ENCODE measurements at places on chromosomes 3 and 15.

GRCh38 chr3:37149257-37149656 is 25.1 kb downstream of the LRRFIP2 start:
- H3K27me3 ChIP-seq, result no peaks in the 10 kb centered on the region
- no peak for DNase-seq
- H3K4me1 ChIP-seq, result peaks cover 33% of the 10 kb centered on the region
- peaks cover 45% of the 10 kb centered on the region for H3K36me3 ChIP-seq

DNA sequence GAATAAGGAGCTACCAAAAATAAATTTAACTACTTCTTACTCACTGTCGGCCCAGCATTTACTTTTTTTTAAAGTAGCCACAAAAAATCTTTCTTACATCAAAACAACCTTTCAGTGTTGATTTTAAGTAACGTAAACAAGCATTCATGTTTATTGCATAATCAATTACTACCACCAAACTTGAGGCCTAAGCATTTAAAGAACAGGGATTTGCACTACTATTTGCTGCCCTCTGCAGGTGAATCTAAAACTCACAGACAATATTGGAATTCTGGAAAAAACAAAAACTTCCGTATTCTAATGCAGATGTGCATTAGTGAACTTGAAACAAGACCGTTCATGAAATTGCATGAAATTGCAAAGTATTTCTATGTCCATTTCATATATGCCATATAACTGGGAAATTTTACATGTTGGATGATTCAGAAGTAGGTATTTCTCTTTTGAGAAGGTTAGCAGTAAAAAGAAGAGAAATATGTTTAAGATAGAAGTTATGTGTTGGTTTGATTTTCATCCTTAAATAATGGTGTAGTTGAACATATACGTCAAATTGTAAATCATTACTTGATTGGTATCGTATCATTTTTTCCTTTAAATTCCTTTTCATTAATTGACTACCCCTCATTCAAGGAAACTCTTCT is 55.6 kb downstream of the CGGBP1 start:
- no peaks in the 10 kb centered on the region for H3K36me3 ChIP-seq
- no peak overlapping the region for H3K4me3 ChIP-seq
- peaks cover 10% of the 10 kb centered on the region for H3K4me1 ChIP-seq
- no peak for DNase-seq

GRCh38 chr15:64856429-64857145 is 14.9 kb downstream of the PLEKHO2 start:
- H3K4me3 ChIP-seq, result peak overlapping the region; percentile 28
- DNase-seq, result no peak
- no peaks in the 10 kb centered on the region for H3K27me3 ChIP-seq
- H3K27ac ChIP-seq, result peak overlapping the region; percentile 61

DNA sequence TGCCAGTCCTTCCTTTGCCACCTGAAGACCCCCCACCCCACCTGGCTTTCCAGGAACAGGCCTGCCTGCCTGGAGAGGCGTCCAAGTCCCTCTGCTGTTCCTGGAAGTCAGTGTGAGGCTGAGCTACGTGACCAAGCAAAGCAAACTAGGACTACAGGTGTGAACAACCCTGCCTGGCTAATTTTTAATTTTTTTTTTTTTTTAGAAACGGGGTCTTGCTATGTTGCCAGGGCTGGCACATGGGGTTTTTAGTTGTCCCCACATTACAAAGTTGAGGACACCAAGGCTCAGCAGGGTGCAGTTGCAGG is 17.4 kb downstream of the HEMK1 start:
- H3K27ac ChIP-seq, result no peak overlapping the region
- H3K4me1 ChIP-seq, result peaks cover 31% of the 10 kb centered on the region
- no peak for DNase-seq
- H3K4me3 ChIP-seq, result no peak overlapping the region
- H3K36me3 ChIP-seq, result peaks cover 11% of the 10 kb centered on the region

DNA sequence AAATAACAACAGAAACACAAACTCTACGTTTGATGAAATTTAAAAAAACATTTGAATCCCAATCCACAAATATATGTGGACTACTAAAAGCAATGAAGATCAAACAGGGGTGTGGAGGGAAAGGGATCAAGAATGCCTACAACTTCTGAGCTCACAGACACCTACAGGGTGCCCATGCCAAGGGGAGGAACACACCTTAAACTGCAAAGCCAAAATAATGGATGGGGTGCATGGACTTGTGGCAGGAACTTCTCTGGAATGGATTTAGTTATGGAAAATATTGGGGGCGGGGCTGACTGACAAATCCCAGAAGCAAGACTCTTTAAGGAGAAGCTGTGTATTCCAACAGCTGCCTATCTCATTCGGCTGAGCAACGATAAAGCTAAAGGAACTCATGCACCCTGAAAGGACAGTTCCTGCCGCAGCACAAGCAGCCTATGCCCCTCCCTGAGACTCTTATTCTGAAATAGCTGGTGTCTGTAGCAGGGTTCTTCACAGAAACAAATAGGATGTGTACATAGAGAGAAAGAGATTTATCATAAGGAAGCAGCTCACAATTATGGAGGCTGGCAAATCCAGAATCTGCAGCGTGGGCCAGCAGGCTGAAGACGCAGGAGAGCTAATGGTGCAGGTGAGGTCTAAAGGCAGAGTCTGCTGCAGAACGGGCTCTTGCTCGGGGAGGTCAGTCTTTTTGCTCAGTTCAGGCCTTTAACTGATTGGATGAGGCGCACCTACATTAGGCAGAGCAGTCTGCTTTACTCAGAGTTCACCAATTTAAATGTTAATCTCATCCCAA is 24.5 kb upstream of the PLA2G4D start:
- H3K36me3 ChIP-seq, result no peaks in the 10 kb centered on the region
- no peaks in the 10 kb centered on the region for H3K4me1 ChIP-seq
- no peak for DNase-seq
- H3K27me3 ChIP-seq, result peaks cover 4% of the 10 kb centered on the region

- no peaks in the 10 kb centered on the region for H3K36me3 ChIP-seq
- no peak overlapping the region for H3K27ac ChIP-seq
- H3K4me1 ChIP-seq, result no peaks in the 10 kb centered on the region
- no peaks in the 10 kb centered on the region for H3K27me3 ChIP-seq
- H3K4me3 ChIP-seq, result no peak overlapping the region
These were observed 889.8 kb downstream of the MCTP2 start for GRCh38 chr15:95121191-95121590.

DNA sequence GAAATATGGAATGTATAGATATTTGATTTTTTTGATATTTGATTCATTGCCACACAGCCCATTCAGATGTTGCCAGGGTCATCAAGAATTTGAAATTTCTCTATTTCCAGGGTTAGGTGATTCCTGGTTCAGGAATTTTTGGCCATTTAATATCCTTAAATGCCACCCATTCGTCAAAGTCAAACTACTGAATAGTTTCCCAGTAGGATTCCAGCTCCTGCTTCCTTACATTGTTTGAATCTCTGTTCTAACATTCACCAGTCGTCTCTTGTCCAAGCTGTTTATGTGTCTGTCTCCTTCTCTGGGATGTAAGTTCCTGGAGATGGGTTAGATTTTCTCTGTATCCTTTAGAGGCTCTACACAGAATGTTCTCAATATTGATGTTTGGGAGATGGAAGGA is 124.9 kb upstream of the TLE3 start:
- no peaks in the 10 kb centered on the region for H3K27me3 ChIP-seq
- no peak overlapping the region for H3K27ac ChIP-seq
- H3K4me3 ChIP-seq, result no peak overlapping the region
- no peak for DNase-seq

DNA sequence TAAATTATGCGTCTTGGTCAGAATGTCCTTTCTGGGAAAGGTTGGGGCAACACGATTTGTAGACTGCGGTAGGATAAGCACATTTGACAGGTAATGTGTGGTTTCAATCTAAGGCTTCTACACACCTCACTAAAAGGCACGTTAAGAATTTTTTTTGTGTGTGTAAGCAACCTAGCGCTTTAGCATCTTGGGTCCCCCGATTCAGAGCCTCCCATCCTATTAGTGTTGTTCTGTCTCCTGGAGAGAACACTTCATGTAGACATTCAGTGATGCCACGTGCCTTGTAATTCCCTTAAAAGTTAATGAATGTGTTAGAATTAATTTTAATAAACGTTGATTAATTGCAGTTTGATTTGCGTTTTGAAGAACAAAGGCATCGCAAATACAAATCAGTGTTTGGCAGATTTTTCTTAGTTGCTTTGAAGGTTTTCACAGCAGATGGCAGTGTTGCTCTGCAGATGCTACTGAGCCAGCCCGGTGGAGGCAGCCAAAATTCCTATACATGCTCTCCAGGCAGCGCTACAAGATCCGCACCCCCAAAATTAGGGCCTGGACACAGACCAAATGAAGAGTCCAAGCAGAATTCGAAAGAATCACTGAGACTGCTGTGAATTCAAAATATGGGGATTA is 63.5 kb downstream of the OTOL1 start:
- no peak overlapping the region for H3K4me3 ChIP-seq
- H3K4me1 ChIP-seq, result no peaks in the 10 kb centered on the region
- DNase-seq, result no peak

GRCh38 chr3:182947888-182948287 is 32.5 kb downstream of the DCUN1D1 start:
- H3K27me3 ChIP-seq, result no peaks in the 10 kb centered on the region
- no peak overlapping the region for H3K4me3 ChIP-seq
- no peak overlapping the region for H3K27ac ChIP-seq
- H3K4me1 ChIP-seq, result peaks cover 4% of the 10 kb centered on the region

- no peak for DNase-seq
- H3K4me3 ChIP-seq, result no peak overlapping the region
- no peaks in the 10 kb centered on the region for H3K36me3 ChIP-seq
These were observed 62.7 kb upstream of the BLM start for GRCh38 chr15:90654233-90655136.

DNA sequence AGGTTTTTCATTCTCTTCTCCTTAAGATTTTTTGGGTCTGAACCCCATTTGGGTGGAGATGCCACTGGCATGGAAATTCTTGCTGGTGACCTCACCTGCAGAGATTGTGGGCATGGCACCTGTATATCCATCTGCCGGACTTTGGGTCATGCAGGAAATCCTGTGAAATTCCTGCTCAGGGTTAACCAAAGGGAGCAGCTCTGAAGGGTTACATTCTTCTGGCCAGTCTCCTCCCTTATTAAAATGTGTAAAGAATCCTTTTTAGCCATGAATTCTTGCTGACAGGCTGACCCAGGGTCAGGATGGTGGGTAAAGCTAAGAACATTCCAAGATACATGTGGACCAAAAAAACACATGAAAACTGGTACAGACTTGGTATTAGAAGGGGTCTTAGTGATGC is 27.4 kb downstream of the ARHGEF26 start:
- DNase-seq, result no peak
- no peaks in the 10 kb centered on the region for H3K36me3 ChIP-seq
- H3K4me1 ChIP-seq, result no peaks in the 10 kb centered on the region
- H3K27me3 ChIP-seq, result no peaks in the 10 kb centered on the region

- DNase-seq, result no peak
- no peak overlapping the region for H3K4me3 ChIP-seq
- H3K36me3 ChIP-seq, result no peaks in the 10 kb centered on the region
- no peaks in the 10 kb centered on the region for H3K27me3 ChIP-seq
These were observed 440.9 kb downstream of the RBMS3 start for GRCh38 chr3:29721789-29722188.

DNA sequence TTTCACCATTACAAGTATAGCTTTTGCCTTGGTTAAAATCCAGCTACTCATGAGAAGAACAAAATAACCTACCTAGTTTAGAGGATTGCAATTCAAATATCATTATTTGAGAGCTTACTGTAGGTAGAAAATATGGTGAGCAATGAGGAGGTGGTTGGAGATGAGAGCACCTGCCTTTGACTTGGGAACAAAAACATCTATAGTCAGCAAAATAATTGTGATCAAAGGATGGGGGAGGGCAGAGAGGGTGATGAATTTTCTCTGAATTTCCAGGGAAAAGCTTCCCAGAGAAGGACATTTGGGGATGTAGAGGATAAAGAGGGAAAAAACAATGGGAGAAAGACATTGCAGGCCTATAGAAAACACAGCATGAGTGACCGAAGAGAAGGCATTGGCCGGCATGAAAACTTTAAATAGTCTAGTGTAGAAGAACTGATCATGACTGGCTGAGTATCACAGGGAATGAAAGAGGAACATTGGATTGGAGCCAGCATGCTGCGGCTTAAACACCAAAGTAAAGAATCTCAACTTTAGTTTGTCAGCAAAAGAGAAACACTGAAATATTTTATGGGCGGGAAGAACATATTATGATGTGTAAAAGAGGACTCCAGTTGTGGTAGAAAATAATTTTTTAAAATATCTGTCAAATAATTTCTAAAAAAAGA is 581.3 kb downstream of the UNC13C start:
- H3K36me3 ChIP-seq, result no peaks in the 10 kb centered on the region
- no peaks in the 10 kb centered on the region for H3K27me3 ChIP-seq
- H3K27ac ChIP-seq, result no peak overlapping the region

DNA sequence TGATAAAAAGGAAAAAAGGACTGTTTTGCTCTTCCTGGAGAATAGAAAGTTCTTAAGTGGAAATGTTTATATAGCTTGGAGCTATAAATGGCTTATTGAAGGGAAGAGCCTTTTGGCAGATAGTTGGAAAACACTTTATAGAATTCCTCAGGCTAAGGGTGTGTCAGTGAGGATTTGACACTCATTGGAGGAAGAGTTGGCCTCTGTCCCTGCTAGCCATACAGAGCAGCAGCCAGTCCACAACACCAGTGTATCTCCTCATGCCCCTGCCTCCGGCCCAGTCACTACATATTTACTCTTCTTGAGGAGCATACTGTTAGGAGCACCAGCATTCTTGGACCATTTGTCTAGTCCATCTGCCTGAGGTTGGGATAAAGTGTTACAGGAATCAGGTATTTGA is 36.2 kb downstream of the KLHL18 start:
- no peak overlapping the region for H3K27ac ChIP-seq
- no peaks in the 10 kb centered on the region for H3K27me3 ChIP-seq
- peaks cover 3% of the 10 kb centered on the region for H3K4me1 ChIP-seq
- no peak for DNase-seq

- no peak overlapping the region for H3K4me3 ChIP-seq
- DNase-seq, result no peak
- no peaks in the 10 kb centered on the region for H3K36me3 ChIP-seq
- no peaks in the 10 kb centered on the region for H3K4me1 ChIP-seq
These were observed 164.8 kb downstream of the GRM7 start for GRCh38 chr3:7025581-7026300.

DNA sequence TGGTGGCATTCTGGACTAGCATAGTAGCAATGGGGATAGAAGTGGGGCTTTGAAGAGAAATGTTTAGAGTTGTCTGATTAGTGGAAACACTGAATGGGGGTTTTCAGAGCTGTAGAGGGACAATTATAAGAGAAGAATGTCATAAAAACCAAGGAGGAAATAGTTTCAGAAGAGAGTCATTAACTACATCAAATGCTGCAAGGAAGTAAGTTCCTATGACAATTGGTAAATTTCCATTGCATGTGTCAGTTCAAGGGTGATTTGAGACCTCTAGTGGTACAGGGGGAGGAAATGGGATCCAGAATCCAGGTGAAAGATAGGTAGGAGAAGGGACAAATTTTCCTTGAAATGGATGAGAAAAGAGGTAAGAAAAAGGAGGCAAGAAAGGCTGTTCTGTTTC is 68.3 kb upstream of the TBC1D5 start:
- no peak for DNase-seq
- H3K27me3 ChIP-seq, result peaks cover 2% of the 10 kb centered on the region

DNA sequence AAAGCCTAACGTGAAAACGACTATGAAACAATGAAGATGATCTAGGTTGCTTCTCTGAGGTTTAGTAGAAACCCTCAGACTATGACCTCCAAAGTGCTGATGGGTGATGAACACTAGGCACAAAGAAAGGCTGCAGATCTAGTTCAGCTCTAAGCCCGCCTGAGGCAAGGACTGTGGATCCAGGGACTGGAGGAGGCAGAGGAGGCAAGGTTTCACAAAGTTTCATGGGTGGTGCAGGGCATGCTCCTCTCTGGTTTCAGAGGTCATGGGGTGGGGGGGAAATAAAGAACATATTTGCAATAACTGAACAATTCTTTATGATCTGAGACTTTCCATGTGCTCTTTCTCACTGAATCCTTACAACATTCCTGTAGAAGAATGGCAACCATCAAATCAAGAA is 679.2 kb downstream of the NTRK3 start:
- H3K27me3 ChIP-seq, result no peaks in the 10 kb centered on the region
- DNase-seq, result no peak
- H3K4me1 ChIP-seq, result no peaks in the 10 kb centered on the region
- H3K27ac ChIP-seq, result no peak overlapping the region

All from activated B cell treated with CpG ODN at 0.5 μM for 24 hours (primary cell).